ENCODE measurements at places on chromosomes 5 and 9. TPM values are rescaled to one million over a fixed set of nuclear protein-coding genes. Genes with fewer than 3 reads are reported as not detected.

- DNase-seq, result no peak
Measured at GRCh38 chr9:127545196-127546124, 66.6 kb upstream of the STXBP1 start.

The JMY gene
- 27.1 TPM for total RNA-seq

DNA sequence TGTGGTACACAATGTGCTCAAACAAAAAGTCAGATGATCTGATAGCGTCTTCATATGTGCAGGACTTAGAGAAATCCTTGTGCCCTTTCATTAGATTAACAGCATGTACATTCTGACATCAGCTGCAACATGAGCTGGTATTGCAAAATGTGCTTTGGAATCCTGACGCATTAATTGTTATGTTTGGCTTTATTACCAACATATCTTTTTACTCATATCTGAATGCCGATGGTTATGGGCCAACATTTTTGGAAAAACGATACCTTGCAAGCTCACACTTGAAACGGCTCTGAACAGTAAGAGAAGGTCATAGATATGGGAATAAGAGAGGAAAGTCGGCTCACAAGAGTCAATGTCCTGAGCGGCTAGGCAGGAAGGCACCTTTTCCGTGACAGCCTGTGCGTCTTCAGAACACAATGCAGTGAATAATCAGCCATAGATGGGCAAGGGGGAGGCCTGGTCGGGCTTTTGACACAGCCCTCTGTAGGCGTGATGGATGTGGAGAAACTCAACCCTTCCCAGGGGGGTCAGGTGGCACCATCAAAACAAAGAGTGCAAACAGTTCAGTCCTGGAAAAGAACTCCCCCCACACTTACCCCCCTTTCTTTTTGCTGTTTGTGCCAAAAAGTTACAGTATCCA, 36.4 kb upstream of the GAS1 start:
- DNase-seq, result no peak

DNA sequence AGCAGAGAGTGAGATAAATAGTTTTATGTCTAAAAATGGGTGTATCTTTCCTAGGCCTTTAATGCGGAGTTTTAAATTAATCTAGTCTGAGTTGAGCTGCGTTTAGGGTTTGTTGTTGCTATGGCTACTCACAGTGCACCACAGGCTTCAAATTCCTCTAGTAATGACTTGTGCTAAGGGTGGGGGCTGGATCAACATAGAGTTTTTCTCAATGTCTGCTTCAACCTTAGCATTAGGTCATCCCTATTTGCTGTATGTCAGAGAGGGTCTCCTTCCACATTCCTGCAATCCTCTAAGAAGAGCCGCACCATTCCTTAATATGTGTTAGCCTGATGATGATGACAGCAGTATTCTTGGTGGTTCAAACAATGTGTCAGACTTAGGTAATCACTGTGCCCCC, 465.6 kb upstream of the KIF2A start:
- DNase-seq, result no peak

- no peak for DNase-seq
Measured at GRCh38 chr5:77073667-77074066, 13.4 kb downstream of the ZBED3 start.

The SHC3 gene
- total RNA-seq, result 0.42 TPM

The GDA gene
- total RNA-seq, result not detected

DNA sequence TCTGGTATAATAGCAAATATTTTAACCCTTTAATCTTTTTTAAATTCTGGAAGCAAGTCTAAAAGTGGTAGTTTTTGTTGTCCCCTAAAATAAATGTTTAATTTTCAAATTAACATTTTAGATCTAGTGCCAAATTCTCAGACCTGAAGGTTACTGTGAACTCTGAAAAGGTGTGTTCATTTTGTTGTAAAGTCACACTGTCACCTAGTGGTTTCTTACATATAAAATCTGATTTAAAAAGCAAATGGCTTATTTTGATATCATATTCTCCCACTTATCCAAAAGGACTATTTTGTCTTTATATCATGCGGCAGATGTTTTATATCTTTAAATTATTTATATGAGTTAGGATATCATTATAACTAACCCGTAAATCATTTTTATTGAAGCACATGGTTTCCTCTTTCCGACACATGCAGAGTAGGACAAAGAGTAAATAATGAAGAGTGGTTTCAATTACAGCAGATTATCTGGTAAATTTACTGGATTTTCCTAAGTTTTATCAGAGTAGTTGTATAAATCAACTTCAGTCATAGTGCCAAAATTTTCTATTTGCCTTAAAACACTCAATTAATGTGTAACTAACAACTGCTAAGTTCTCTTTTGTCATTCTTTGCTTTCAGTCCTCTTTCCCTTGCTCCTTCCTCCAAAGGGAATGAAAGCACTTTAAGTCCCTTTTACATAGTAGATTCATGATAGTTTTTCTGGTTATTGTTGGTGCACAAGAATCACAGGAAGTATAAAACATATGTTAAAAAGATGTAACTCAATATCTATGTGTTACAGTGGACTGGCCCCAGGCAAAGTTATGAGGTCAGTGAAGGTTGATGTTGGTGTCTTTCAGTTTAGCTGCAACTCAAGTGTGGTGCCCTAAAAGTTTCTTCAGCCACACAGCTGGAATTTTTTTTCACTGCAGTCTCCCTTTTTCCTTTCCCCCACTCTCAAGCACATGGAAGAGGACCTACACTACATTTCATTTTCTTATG, 189.6 kb downstream of the COX7C start:
- DNase-seq, result no peak

The NACC2 gene
- total RNA-seq, result 9.5 TPM

GRCh38 chr5:10946050-10946449, 185.0 kb upstream of the DAP start:
- DNase-seq, result no peak

DNA sequence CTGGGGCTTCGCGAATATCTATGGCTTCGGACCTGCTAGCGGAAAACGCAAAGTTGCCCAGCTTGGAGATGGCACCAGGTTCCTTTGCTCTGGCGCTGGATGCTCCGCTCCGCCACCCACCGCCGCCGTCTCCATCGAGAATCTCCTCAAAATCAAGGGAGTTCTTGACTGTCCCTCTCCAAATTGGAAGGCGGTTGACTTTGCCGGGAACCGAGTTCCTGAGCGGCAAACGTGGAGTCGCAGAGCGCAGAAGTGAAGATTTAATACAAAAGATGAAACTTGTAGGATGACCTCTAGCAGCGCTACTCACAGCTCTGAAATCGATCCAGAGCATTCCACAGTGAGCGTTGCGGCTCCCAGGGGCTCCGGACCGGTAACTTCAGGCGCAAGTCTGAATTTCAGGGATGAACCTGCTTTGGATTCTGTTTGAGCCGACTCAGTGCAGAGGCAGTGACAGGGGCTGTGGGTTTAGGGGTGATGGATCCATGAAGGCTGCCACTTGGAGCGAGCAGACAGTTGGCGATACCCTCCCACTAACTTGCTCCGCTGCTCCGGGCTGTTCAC, 1641.5 kb upstream of the C9orf72 start:
- DNase-seq, result no peak

GRCh38 chr9:127955294-127956015, 17.8 kb upstream of the DPM2 start:
- DNase-seq, result peak; percentile 72

DNA sequence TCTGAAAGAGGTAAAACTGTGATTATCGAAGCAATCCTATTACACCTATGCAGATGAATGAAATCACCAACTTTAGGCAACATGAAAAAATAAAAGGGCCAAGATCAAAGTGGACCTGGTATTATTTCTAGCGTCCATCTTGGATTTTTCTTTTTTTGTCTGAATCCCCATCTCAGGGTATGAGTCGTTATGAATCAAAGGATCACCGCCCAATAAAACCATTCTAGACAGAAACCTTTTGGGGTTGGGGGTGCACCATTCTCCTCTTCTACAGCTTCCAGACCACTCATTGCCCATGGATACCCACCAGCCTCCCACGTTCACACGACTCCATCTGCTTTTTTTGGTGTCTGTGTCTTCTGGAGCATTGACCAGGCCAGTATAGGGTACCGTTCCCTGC, 33.4 kb downstream of the MAP1B start:
- DNase-seq, result no peak

The LYRM7 gene
- total RNA-seq, result 16.5 TPM

The MYMK gene
- total RNA-seq, result not detected

DNA sequence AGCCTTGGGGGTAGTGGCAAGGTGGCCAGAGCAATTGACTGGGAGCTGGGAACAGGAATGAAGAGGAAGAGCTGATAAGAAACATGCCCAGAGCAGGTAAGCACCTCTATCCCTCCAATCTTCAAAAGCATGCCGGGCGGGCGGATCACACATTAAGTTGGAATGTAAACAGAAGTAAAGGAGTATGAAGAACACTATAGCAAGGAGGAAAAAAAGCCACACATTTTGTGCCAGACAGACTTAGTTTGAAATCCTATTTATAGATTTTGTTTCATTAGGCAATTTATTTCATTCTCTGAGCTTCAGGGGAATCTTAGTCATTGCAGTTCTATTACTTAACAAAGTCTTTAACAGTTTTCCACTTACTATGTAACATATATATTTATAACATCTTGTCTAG, 173.9 kb upstream of the TNC start:
- no peak for DNase-seq

DNA sequence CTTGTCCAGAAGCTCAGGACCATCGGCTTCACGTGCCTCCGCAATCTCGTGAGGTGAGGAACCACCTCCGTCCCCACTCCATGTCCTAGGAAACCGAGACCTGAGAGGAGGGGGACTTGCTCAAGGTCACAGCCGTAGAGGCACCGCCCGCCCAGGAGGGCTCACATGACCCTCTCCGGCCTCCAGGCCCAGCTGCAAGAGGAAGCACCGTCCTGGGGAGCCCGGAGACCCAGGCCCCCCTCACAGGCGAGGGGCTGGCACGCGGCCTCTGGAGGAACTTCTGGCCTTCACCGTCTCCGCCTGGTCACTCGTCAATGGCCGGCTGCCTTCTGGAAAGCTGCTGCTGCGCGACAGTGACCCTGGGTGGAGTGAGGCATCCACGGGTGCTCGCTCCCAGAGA, 24.2 kb downstream of the FAM78A start:
- DNase-seq, result no peak

DNA sequence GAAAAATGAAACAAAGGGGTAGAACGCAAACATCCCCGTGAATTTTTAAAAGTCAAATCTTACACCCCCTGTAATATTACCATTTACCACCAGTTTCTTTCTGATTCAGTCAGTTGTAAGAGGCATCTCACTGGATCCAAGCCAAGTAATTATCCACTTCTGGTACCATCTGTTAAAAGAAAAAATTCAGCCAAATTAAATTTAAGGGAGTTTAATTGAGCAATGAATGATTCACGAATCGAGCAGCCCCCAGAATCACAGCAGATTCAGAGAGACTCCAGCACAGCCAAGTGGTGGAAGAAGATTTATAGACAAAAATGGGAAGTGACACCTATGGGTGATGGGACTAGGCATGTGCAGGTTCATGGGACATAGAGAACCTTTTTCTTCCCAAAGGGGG, 29.9 kb upstream of the MTMR12 start:
- DNase-seq, result no peak

DNA sequence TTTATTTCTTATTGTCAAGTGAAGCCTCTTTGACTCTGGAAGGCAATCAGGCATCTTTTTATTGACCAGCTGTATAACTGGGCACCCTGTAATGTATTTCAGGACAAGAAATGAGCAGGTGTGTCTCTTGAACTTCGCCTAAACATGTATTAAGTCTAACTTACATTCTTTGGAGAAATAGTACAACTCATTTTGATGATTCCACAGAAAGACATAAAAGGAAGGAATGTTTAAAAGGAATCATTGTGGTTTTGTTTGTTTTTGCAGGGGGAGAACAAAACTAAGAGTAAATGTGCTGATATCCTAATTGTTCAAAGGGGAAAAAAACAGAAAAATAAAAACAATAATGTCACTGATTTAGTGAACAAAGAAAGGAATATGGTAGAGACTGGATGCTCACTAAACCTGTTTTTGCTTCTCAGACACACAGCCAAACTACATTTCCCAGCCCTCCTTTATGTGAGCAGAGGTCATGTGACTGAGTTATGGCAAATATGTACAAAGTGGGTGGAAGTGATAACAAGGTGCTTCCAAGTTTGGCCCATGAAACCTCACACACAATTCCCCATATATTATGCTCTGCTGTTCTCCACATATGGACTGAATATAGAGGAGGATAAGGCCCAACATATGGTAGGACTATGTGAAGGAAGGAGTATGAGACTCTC, 150.6 kb upstream of the ACOT12 start:
- no peak for DNase-seq

GRCh38 chr5:72555871-72556270, 48.7 kb upstream of the ZNF366 start:
- no peak for DNase-seq

- DNase-seq, result no peak
Measured at GRCh38 chr5:126641387-126641786, 40.6 kb downstream of the PHAX start.

The UBAP1 gene
- 40.2 TPM for total RNA-seq

DNA sequence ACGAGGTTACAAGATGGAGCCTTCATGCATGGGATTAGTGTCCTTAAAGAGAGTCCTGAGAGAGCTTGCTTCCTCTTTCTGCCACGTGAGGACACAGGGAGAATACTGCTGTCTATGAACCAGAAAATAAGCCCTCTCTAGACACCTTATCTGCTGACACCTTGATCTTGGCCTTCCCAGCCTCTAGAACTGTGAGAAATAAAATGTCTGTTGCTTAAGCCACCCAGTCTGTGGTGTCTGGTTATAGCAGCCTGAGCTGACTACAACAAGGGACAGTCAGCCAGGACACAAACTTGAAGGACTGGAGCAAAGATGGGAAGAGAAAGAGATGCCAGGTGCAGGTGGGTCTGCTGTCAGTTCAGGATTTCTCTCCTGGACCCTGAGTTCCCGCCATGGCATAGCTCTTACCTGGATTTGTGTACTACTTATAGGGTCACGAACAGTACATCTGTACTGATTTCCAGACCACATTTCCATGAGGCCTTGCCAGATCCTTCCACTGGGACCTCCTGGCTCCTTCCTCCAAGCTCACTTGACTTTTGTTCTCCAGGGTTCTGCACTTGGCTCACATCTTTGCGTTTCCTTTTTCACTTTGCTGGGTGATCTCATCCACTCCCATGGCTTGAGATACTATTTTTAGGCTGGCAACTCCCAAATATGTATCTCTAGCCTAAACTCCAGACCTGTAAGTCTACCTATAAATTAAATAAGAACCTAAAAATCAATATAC, 44.9 kb upstream of the LIFR start:
- DNase-seq, result no peak

The SPINK6 gene
- not detected for total RNA-seq

The ISCA1 gene
- 39.1 TPM for total RNA-seq

The RNF208 gene
- 0.91 TPM for total RNA-seq

DNA sequence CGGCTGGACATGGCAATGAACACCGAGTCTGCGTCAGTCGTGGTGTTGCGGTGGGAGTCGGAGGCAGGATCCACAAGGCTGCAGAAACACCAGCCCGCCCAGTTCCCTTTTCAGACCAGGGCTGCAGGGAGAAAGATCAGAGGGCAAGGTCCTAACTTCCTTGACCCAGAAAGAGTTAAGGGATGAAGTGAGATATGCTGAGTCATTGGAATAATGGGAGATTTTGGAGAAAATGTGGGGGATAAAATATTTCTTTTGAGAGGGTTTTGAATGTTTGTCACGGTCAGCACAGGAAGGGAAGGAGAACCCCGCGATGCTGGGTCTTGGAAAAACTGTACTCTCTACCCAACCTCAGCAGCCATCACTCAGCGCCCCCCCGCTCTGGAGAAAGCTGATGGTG, 416.0 kb downstream of the ICE1 start:
- DNase-seq, result no peak

The PCDHB6 gene
- not detected for total RNA-seq

Measured in naive thymus-derived CD8-positive, alpha-beta T cell (primary cell).